PC-9 (cell line): ENCODE measurements at places on chromosomes 7 and 10.
A peak's percentile ranks its signal among the peaks of the same experiment; 100 is the strongest.

- no peaks in the 10 kb centered on the region for H3K27me3 ChIP-seq
- no peak overlapping the region for H3K27ac ChIP-seq
- H3K4me1 ChIP-seq, result no peaks in the 10 kb centered on the region
Observed at GRCh38 chr7:34622771-34623250, 35.2 kb upstream of the NPSR1 start.

GRCh38 chr10:93745408-93746065, 12.2 kb upstream of the LGI1 start:
- no peaks in the 10 kb centered on the region for H3K36me3 ChIP-seq
- no peaks in the 10 kb centered on the region for H3K27me3 ChIP-seq
- DNase-seq, result peak; percentile 9

DNA sequence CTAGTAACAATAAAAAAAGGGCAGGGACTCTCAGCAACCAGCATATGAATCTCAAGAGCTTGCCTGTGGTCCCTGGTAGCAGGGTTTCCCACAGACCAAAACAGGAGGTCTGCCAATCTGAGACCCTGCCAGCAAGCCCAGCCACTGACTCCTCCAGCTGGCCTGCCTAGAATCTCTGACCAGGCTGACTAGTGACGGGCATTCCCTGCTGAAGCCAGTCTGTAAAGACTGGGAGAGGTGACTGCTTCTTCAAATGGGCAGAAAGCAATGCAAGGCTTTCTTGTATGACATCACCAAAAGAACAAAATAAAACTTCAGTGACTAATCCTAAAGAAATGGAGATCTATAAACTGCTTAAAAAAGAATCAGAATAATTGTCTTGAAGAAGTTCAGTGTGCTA, 249.4 kb downstream of the TCF7L2 start:
- H3K4me3 ChIP-seq, result no peak overlapping the region
- DNase-seq, result no peak
- no peaks in the 10 kb centered on the region for H3K4me1 ChIP-seq
- H3K27ac ChIP-seq, result no peak overlapping the region
- H3K36me3 ChIP-seq, result no peaks in the 10 kb centered on the region

GRCh38 chr10:49023752-49024151, 84.1 kb upstream of the LRRC18 start:
- H3K36me3 ChIP-seq, result no peaks in the 10 kb centered on the region
- 0 out of 2 replicates have a peak, but pooled peaks cover 10% of the 10 kb centered on the region for H3K27me3 ChIP-seq
- no peak overlapping the region for H3K27ac ChIP-seq
- no peak for DNase-seq
- H3K4me3 ChIP-seq, result no peak overlapping the region
- H3K4me1 ChIP-seq, result no peaks in the 10 kb centered on the region

GRCh38 chr10:44465401-44466115, 80.7 kb upstream of the CXCL12 start:
- no peak overlapping the region for H3K4me3 ChIP-seq
- H3K36me3 ChIP-seq, result no peaks in the 10 kb centered on the region
